ENCODE measurements at places on chromosomes 11 and 22.

GRCh38 chr11:94673386-94673785, 94.8 kb upstream of the AMOTL1 start:
- DNase-seq, result no peak

DNA sequence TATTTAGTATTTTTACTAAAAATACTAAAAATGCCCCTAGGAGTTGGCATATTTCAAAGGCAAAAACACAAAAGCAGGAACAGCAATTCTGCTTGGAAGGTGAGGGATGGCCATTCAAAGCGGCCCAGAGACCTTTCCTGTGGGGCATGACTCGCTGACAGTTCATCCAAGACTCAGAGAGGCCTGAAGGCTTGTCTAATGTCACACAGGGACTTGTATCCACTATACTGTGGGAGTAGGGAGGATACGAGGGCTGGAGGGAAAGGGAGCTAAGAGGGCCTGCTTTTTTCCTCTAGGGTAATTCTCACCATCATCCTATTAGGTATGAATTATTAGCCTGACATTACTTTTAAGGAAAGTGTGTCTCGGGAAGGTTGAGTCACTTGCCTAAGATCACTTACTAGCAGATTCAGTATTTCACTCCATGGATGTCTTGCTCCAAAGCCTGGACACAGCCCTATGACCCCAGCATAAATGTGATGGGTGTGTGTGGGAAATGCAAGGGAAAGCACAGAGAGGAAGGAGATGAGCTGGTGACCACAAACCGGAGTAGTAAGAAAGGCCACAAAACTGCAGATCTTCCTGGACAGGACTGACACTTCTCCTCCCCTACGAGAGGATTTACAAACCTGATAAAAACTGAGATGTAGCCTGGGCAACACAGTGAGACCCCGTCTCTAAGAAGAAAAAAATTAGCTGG, 16.7 kb upstream of the UCP3 start:
- no peak for DNase-seq

- DNase-seq, result no peak
Observed at GRCh38 chr11:47775240-47775869, 8.2 kb upstream of the FNBP4 start.

GRCh38 chr11:117816151-117816741, 8.3 kb downstream of the FXYD2 start:
- no peak for DNase-seq

DNA sequence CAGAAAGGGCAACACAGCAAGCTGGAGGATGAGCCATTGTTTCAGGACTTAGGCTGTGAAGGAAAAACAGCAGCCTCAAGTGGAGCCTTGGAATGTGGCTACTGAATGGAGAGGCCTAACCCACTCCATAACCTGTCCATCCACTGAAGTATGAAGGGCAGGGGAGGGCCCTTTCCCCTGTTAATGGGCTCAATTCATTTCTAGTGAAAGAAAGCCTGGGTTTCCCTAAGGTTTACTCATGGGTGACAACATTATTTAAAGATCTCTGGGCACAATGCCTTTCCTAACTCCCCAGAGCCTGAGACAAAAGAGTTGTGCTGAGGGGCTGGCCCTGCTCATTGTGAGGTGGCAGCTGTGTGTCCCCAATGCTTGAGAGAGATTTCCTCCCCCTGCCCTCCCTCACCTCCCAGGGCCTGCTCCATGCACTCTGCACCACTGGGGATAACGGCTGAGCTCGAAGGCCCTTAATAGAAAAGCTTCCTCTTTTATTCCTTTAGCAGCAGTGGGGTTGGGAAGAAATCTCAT, 83.8 kb downstream of the ME3 start:
- no peak for DNase-seq

DNA sequence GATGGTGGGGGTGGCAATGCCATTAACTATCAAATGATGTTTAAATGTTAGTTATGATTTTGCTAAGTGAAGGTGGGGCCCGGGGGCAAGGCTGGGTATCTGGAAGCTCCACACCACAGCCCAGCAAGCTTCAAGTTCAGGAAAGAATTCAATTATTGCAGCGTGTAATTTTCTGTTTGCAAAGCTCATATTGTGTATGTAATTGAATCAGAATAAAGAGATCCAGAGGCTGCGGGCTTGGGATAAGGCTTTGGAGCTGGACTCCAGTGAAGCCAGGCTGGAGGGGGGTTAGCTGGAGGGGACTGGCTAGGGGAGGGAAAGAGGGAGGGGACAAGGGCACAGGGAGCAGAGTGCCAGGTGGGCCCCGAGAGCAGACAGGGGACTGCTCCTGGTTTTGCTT, 557.1 kb upstream of the CADM1 start:
- no peak for DNase-seq

- peak; percentile 63 for DNase-seq
Observed at GRCh38 chr11:5279471-5280090, 9.8 kb upstream of the HBE1 start.

- DNase-seq, result no peak
Observed at GRCh38 chr11:83702796-83703195, 416.6 kb upstream of the CCDC90B start.

DNA sequence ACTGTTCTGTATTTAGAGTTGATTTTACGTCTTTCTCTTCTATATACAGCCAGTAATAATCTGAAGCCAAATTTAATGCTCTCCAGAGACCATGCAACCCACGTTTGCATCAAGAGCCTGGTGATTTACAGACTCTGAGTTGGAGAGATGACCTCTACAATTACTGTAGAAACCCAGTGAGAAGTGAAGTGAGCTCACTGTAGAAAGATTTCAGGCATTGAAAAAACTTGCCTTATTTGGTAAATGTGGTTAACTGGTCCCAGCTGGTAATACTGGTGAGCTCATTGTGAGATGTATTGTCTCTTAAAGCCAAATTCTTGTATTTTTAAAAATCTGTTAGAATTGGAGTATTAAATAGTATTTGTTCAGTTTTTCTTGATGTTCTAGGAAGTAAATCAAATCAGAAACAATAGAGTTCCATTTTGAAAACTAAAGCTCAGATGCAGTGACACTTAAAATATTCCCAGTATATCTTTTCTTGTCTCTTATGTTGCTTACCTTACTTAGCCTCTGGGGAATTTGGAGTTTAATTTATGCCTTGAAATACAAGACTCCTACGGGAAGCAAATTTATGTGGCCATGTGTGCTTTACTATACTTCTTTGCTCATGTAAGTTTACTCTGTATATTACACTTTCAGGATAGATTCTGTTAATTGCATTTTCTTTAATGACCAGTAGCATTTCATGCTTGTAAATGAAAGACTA, 189.9 kb downstream of the ARHGAP42 start:
- DNase-seq, result no peak

- DNase-seq, result no peak
Observed at GRCh38 chr11:2670541-2671100, 29.2 kb downstream of the KCNQ1OT1 start.

DNA sequence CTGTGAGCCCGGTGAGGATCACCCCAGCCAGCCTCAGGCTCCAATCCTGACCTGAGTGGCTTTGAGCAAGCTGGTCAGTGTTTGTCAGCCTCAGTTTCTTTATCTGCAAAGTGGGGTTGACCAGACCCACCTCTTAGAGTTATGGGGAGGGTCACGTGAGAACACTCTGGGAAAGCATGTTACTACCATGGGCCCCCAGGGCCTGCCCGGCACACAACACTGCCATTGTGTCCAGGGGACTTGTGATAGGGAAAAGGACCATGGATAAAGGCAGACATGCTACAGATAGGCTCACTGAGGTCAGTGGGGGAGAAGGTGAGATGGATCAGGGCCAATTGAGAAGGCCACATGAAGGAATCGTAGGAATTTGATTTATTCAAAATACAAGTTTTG, 32.1 kb upstream of the SUSD2 start:
- DNase-seq, result no peak

DNA sequence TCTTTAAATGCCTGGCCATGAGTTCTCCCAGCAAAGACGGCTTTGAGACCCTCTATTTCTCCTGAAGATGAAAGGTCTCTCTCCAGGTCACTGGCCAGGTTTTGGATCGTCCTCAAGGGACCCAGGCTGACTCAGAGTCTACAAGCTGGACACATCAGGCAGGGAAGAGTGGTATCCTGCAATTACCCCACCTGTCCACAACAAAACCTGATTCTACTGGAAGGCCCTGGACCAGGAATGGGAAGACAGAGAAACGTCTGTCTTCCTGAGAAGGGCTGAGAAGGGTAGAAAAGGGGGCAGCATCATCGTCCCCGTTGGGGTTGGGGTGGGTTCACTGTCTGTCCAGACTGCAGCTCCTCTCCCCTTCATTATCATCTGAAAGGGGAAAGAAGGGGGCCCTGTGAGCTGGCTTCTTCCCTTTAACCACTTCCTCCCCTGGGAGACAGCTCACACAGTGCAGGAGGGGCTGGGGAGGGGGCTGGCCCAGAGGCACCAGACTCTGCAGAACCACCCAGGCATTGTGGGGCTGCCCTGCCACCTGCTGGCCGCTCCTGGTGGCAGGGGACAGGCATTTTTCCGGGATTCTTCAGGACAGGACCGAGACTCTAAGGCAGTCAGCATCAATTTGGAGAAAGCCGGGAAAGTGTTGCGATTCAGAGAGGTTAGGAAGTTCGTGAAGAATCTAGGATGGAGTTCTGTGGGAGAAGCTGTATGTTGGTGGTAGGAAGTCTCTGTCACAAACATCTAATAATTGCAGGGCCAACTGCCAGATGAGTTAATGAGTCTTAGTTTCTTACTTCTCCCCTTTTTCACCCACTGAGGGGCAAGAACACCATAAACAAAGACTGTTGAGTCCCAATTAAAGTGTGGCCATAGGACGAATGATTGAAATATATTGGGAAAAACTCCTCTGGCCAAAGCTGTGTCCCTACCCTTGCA, 57.6 kb downstream of the SYN3 start:
- DNase-seq, result peak; percentile 50

DNA sequence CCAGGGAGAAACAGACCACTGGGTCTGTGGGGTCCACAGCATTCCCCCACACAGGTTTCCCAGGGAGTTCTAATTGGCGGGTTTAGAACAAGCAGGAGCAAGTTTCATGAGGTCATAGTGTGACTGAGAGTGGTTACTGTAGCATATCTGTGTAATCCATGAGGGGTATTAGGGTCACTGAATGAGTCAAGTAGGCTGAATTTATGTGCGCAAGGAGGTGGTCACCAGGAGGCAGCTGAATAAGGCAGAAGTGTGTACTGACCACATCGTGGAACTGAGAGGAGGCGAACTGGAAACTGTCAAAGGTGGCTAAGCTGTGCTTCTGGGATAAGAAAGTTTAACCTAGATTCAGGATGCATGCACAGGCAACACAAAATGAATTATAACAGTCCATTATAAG, 876.0 kb downstream of the METTL15 start:
- no peak for DNase-seq

DNA sequence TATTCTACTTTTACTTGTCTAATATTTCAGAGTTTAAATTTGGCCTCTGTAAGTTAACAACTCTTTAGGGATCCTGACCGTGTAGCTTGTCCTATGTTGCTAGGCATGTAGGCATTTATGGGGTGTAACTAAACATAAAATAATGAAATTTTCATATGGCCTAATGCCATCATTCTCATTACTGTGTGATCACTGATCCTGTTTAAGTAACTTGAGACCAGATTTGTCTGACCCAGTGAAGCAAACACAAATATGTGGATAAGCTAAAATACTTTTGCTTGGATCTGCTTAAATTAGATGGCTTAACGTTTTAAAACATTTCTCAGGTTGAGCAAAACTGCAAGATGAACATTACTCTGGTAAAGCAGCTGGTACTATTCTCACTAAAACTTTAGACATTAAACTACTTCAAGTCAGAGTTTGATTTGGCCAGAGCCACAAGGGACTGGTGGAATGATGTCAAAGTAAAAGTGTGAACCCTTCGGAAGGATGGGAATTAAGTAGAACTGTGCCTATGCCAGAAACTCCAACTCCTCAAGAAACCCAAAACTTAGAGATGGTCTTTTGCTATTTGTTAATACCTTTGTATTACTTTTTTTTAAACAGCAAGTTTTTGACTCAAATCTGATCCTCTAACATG, 12.5 kb downstream of the QSER1 start:
- no peak for DNase-seq

GRCh38 chr11:83014951-83015350, 56.7 kb downstream of the RAB30 start:
- no peak for DNase-seq

DNA sequence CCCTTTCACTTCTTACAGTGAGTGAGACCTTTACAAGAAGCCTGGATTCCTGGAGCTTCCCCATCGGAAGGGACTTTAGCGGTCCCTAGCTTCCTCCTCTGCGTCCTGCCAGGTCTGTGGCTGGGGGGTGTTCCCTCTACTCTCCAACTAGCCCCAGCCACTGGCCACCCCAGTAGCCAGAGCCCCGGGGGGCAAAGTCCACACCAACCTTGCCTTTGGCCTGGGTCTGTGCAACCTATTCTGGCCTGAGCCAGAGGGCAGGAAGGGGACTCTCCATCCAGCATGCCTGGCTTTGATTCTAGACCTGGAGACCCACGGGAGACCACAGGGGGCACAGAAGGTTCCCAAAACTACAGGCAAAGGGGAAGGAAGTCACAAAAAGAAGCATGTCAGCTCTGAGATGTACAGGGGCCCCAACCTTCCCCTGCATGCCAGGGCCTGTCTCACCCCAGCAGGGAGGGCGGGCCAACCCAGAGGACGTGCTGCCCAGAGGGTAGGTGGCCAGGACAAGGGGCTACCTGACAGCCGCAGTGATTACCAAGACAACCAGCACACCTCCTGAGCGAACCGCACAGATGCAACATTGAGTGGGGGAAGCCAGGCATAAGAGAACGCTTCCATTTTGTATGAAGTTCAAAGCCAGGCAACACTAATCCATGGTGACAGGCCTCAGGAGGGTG, 52.4 kb downstream of the DSCAML1 start:
- DNase-seq, result no peak

- DNase-seq, result peak; percentile 20
Observed at GRCh38 chr22:39388261-39389011, 11.1 kb upstream of the TAB1 start.

GRCh38 chr11:18618342-18619025, 15.7 kb downstream of the SPTY2D1 start:
- no peak for DNase-seq

DNA sequence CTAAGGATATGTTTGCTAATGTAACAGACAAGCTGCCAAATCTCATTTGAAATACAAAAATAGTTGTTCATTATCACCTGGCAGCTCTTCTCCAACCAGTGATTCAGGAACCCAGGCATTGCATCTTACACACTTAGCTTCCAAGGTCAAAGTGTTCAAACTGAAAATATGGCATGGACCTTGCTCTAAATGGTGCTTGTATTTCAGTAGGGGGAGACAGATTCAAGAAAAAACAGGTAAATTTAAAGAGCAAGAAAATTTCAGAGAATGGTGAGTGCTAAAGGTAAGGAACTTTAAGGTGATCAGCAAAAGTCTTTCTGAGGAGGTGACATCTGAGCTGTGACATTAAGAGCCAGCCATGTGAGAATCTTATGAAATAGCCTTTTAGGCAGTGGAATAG, 82.8 kb upstream of the E2F8 start:
- DNase-seq, result no peak

DNA sequence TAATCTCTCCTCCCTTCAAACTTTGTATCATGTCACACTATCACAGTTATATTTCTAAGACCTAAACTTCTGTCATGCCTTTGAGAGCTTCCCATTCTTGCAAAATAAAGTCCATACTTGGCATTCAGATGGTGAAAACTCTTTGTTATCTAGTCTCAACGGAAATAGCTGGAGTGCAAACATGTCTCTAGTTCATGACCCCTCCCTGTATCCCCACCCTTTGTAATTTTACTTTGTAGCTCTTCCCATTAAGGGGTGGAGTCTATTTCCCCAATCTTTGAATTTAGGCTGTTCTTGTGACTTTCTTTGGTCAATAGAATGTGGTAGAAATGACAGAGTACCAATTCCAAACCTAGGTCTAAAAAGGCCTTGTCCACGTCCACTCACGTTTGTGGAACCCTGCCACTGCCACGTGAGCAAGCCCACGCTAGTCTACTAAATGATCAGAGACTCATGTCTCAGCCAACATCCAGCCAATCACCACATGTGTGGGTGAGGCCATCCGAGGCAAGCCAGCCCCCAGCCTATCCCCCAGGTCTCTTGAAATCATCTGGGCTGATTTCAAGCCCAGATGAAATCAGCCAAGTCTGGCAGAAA, 23.4 kb downstream of the SLN start:
- no peak for DNase-seq
